ENCODE measurements at places on chromosomes 13 and 19.

DNA sequence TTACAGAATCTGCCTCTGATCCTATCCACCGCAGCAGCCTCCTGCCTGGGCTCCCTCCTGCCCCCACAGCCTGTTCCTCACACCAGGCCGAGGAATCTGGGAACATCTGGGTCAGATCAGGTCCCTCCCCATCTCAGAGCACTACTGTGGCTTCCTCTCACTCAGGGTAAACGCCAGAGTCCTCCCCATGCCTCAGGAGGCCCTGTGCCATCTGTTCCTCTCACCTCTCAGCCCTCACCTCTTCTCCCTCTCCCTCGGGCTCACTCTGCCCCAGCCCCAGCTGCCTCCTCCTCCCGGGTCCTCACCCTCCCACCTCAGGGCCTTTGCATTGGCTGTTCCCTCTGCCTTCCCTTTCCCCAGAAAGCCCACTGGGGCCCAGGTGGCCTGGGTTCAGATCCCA, 18.2 kb downstream of the FCGBP start:
- DNase-seq, result no peak

DNA sequence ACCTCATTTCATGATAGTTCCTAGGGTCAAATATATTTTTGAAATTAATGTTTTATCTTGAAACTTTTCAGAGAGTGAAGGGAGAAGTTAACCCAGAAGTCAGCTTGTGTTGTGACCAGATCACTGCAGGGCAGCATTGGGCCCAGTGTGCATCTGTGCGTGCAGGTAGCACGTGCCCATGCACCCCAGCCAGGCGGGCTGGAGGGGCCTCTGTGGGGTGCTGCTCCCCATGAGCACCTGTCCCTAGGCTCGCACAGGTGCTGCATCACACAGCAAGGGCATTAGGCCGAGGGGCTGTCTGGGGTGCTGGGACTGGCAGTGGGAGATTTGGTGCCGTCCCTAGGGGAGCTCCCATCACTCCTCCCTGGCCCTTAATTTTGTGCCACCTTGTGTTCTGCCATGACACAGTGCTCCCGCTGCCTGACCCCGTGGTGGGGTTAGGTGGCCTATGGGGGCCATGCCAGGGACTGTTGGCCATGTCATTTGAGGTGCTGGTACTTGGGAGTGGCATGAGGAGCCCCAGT, 13.1 kb downstream of the UPF1 start:
- no peak for DNase-seq

- DNase-seq, result no peak
Observed at GRCh38 chr19:42132030-42132628, at the start of gene POU2F2. Gene POU2F2, minus strand, starts transcription at chr19:42132446. Its CDS starts 35 bp downstream, at chr19:42132411.

GRCh38 chr19:47257411-47258169, 1.3 kb downstream of the CCDC9 start:
- no peak for DNase-seq

- peak; percentile 87 for DNase-seq
Observed at GRCh38 chr13:85314686-85315085, 484.5 kb downstream of the SLITRK6 start.

- DNase-seq, result no peak
Observed at GRCh38 chr19:56508290-56508778, 679 bp downstream of the ZNF471 start.

- peak; percentile 41 for DNase-seq
Observed at GRCh38 chr19:18697680-18698079, 14.2 kb downstream of the CRTC1 start.

DNA sequence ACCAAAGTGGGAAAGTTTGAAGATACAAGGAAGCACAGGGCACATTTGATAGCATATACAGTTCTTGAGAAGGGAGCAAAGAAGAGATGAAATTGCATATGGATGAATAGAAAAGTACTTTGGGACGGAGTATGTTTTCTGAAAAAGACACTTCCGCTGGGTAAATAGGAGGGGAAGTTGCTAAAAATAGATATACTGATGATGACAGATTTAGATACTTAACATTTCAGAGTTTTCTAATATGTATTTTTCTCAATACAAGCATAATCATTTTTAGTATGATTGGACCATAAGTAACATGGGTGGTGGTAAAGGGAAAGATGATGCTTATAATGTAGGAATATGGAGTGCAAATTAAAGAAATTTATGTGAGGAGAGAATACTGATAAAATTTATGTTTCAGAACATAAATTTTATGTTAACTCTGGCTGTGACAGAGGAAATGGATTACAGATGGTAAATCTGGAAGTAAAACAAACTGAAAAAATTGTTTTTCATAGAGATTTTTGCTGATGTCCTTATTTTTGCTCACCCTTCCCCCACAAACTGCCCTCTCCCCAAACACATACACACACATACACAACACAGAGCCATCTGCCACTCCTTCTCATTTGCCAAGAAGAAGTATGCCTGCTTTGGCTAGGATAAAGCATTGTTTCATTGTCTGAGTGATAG, 583.9 kb upstream of the MIR17HG start:
- no peak for DNase-seq

GRCh38 chr13:28679628-28680027, 20.7 kb downstream of the POMP start:
- DNase-seq, result no peak

- no peak for DNase-seq
Observed at GRCh38 chr13:50370303-50370950, 355.2 kb downstream of the KCNRG start.

DNA sequence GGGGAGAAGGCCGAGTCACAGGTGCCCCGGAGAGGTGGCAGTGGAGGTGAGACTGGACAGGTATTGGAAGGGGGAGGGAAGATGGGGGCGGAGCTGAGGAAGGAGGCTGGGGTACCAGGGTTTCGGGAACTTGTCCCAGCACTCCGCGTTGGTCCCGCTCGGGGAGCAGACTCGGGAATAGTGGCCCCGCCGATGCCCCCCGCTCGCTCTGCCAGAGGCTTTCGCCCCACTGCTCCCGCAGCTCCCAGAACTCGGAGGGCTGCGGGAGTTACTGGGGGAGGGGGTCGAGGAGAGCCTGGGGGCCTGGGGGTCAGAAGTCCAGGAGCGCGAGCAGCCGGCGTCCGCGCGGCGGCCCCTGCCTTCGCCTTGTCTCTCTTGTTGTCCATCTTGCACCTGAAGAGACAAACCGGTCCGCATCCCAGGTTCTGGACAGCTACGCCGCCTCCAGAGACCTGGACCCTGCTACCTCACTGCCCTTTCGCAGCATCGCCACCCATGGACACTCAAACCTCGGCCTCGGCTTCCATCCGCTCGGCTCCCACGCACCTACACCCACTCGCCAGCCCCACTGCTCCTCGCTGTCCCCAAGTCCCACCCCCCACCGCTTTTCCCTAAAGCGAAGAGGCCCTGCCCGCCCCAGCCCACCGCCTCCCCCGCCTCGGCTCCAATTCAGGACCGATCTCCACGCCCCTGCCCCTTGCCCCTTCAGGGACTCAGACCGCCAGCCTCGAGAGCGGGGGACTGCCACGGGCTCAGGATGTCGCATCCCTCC, 700 bp downstream of the PRR36 start:
- no peak for DNase-seq

DNA sequence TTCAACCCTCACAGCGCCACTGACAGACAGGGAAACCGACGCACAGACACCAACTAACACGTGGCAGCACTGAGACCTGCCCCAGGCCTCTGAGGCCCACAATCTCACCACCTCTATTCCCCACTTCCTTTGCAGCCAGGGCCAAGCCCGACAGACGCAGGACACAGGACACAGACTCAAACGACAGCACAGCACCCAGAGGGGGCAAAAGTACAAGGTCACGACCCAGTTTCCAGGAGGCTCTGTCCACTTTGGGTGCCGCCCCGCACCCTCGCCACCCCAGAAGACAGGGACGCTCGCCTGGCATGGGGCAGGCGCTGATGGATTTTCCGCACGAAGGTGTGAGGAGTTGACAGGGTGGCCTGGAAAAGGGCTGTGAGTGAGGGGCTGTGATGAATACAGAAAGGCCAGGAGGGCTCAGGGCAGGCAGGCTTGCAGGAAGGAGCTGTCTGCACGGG, 48.8 kb downstream of the MLLT1 start:
- no peak for DNase-seq

GRCh38 chr13:28540612-28541011, 45.7 kb upstream of the FLT1 start:
- no peak for DNase-seq

DNA sequence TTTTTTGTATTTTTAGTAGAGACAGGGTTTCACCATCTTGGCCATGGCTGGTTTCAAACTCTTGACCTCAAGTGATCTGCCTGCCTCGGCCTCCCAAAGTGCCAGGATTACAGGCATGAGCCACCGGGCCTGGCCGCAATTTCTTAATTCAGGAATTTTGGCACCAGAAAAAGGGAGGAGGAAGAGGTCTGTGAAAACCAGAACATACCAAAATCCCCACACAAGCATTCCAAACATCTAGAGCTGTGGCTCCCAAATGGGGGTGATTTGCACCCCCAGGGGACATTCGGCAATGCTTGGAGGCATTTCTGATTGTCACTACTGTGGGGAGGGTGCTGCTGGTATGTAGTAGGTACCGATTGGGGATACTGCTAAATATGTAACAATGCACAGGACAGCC, 40.2 kb upstream of the ABCC4 start:
- DNase-seq, result no peak

- DNase-seq, result no peak
Observed at GRCh38 chr13:94776956-94777355, 64.6 kb upstream of the SOX21 start.

GRCh38 chr13:50225193-50226155, 210.2 kb downstream of the KCNRG start:
- no peak for DNase-seq

- no peak for DNase-seq
Observed at GRCh38 chr13:23876265-23876664, 12.9 kb downstream of the MIPEP start.

DNA sequence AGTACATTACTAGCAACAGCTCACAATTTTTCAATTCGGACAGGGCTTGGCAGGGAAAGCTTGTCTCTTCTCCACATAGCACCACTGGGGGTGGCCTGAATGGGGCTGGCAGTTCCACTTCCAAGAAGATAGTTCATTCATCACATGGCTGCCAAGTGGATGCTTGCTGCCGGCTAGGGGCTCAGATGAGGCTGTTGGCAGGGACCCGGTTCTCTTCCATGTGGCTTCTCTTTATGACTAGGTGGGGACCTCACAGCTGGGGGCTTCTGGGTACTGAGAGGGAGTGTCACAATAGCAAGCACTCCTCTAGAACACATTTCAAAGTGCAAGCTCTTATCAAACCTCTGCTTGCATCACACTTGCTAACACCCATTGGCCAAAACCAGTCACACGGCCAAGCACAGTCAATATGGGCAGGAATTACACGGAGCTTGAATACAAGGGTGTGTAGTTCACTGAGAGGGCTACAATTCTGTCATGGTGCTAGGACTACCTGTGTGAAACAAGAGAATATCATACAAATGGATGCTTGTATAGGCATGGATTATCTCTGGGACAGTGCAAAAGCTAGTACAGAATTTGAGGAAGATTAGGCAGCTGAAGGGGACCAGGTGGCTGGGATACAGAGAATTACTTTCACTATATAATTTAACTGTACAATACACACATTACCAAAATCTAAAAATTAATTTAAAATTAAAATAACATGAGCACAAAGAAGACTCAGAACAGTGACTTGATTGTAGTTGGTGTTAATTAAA, 32.3 kb downstream of the ATP7B start:
- DNase-seq, result no peak

- DNase-seq, result peak; percentile 28
Observed at GRCh38 chr19:48999481-49000325, 6.0 kb downstream of the RUVBL2 start.

DNA sequence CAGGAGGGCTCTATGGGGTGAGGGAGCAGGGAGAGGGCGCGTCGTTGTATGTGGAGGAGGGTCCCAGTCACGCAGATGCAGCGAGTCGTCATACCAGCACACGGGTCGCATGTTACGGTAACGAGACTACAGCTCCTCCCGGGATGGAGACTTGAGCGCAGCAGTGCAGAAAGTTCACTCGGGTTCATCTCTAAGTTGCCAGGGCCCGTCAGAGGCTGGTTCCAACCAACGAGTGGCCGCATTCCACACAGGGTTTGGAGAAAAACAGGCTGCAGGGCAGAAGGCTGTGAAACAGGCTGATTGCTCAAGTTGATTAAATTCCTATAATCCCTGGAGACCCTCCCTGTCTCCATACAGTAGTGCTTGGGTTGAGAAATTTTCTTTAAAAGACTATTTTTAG, 21.9 kb upstream of the TTYH1 start:
- no peak for DNase-seq

GRCh38 chr19:38686530-38686888, 39.1 kb downstream of the ACTN4 start:
- DNase-seq, result no peak

GRCh38 chr19:2150794-2151338, 500 bp downstream of the AP3D1 start:
- no peak for DNase-seq

- DNase-seq, result no peak
Observed at GRCh38 chr13:93745884-93746283, 519.3 kb downstream of the GPC6 start.

DNA sequence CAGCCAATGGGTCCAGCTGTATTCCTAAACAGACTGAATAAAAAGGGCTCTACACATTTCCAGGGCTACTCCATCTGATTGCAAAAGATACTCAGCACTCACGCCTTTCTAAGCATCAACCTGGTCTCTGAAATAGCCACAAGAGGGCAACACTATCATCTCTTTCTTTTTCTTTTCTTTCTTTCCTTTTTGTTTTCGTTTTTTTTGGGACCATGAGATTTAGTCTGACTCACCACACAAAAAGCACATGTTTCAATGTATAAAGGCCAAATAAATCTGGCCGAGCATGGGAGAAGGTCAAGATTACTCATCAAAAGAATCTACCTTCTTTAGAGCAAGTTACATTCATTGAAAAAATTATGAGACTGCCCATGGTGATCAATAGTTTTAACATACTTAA, 805.6 kb upstream of the ARGLU1 start:
- DNase-seq, result peak; percentile 92

GRCh38 chr13:45882626-45883025, 31.1 kb upstream of the SIAH3 start:
- DNase-seq, result no peak

DNA sequence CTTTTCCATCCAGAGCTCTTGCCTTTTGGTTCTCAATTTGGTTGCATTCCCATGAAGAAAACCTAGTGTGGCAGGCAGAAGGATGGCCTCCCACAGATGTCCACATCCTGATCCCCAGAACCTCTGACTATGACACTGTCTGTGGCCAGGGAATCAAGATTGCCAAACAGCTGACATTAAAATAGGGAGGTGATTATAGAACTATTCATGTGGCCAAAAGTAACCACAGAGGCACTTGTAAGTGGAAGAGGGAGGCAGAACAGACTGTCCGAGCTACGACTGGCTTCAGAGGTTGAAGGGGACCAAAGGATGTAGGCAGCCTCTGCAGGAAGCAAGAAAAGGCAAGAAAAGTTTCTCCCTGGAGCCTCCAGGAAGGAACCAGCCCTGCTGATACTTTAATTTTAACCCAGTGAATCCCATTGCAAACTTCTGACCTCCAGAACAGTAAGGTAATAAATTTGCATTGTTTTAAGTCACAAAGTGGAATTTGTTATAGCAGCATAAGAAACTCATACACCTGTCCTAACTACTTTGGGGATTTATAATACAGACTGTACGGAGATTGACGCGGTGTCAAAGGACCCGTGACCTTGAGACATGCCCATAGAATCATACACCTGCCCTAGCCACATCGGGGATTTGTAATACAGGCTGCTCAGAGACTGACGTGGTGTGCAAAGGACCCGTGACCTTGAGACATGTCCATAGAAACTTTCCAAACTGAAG, 106.5 kb downstream of the ATP11A start:
- no peak for DNase-seq

Data from SHP77 treated with DMSO at 0.1 percent for 48 hours (cell line).